GM12891 (cell line): ENCODE measurements at places on chromosomes 5 and 9.

DNA sequence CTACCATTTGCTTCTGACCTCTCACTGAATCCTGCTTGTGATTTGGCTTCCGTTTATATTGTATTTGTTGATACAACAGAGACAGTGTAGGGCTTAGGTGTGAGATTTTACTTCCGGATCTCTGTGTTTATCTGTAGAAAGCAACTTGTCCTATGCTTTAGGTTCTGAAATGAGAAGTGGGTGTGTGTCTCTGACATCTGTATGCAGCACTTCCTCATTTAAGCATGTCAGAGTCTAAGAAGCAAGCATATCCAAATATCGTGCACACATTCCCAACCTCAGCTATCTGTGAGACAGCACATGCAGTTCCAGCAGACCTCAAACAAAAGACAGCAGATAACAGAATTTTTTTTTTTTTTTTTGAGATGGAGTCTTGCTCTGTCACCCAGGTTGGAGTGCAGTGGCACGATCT lies 16.3 kb downstream of the KLF9 start:
- no peak for DNase-seq

GRCh38 chr5:171386861-171387344 lies 746 bp upstream of the NPM1 start:
- no peak for DNase-seq

DNA sequence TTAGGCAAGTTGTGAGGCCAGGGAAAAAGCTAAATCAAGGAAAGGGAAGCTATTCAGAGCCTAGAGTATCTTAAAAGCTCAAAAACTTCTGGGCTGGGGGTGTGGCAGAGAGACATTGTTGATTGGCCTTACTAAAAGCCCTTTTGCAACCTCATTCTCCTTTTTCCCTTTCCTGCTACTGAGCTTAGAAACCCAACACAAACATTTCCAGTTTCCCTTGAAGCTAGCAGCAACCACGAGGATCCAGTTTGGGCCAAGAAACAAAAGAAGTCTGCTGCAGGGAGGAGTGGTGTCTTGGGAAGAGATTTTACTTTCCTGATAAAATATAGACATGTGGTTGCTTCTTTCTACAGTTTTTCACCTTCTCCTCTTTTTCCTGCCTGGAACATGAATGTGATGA lies 135.5 kb upstream of the KLF9 start:
- DNase-seq = no peak

GRCh38 chr5:172602783-172603231 lies 38.3 kb upstream of the NEURL1B start:
- DNase-seq = no peak

- DNase-seq = no peak
Measured at GRCh38 chr9:4983601-4984165, 1.4 kb upstream of the JAK2 start.

GRCh38 chr5:138641547-138642298 lies 66.5 kb upstream of the HSPA9 start:
- no peak for DNase-seq

- no peak for DNase-seq
Measured at GRCh38 chr9:69317894-69318293, 7.1 kb upstream of the ENTREP1 start.

DNA sequence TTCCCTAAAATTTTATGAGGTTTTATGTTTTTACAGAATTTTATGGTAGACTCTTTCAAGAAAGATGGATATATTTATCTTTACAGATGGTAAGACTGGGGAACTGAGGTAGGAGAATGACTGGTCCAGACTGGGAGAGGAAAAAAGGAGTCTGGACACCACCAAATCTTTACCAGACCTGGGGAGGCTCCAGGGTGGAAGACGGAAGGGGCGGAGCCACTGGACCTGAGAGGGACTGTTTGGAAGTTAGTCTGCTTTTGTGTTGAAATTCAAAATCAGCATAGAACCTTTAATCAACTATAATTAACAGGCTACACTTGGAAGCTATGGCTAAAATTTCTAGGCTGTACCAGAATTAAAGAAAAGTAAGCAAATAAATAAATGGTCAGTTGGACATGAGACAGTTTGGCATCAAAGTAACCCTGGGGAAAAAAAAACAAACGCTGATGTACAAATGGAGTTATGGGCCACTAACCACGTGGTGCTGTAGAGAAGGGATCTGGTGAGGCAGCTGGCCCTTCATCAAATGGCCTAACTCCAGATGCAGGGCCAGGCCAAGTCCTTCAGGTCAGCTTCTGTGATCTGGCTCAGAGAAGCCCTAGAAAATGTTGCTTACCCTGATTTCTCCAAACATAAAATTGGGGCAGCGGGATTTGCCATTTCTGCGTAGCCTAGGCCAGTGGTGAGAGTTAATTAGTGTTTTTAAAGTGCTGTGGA lies 155.1 kb downstream of the ARSB start:
- DNase-seq = no peak

- DNase-seq = no peak
Measured at GRCh38 chr5:154993461-154993860, 20.1 kb upstream of the KIF4B start.

DNA sequence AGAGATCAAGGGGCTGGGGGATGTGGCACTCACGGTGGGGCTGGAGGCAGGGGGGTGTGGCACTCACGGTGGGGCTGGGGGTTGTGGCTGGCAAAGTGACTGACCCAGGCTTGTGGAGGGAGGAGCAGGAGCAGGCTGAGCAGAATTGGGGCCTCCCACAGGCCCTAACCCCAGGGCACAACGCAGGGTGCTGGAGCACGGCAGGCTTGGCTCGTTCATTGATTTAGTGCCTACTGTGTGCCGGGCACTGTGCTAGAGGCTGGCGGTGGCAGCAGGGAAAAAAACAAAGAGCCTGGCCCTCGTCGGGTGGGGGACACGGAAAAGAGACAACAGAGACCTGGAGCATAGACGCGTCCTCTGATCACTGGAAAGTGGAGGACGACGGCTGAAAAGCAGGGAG lies 80.9 kb downstream of the HMCN2 start:
- DNase-seq = no peak
